ENCODE measurements at places on chromosomes 5 and 9.

DNA sequence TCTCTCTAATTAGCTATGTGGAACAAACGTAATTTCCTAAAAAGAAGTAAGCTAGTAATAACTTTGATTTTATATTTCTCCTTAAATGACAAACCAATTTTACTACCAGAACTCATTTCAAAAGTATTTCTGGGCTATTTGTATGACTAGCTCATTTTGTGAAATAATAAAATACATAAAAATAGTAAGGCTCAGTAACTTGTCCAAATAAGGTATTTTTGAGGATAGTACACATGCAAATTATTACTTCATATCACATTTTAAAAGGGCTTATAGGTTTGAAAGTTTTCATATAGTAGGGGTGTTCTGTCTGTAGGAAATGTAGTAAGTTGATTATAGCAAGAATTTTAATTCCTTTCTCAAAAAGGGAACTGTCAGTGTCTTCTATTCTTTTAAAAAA is 26.5 kb downstream of the C9orf85 start:
- DNase-seq = no peak

- DNase-seq = no peak
Observed at GRCh38 chr9:12955510-12956163, 180.8 kb downstream of the LURAP1L start.

- DNase-seq = no peak
Observed at GRCh38 chr9:69174616-69175463, 763 bp downstream of the TJP2 start.

GRCh38 chr5:35294976-35295375 is 64.7 kb upstream of the PRLR start:
- DNase-seq = no peak

DNA sequence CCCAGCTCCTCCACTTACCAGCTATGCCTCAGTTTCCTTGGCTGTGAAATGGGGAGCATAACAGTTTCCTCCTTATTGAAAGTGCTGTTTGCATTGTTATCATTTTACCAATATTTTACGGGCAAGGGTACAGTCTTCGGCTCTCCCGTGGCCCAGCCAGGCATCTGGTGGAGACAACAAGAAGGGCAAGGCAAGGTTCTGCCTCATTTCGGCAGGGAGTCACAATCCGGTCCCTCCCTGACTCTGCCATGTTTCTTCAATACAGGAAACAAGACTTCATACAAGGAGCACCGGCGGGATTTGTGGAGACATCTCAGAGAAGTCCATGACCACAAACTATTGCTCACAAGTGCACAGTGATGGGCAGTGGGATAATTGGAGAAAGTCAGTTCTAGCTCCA is 174.0 kb downstream of the FGF18 start:
- no peak for DNase-seq

DNA sequence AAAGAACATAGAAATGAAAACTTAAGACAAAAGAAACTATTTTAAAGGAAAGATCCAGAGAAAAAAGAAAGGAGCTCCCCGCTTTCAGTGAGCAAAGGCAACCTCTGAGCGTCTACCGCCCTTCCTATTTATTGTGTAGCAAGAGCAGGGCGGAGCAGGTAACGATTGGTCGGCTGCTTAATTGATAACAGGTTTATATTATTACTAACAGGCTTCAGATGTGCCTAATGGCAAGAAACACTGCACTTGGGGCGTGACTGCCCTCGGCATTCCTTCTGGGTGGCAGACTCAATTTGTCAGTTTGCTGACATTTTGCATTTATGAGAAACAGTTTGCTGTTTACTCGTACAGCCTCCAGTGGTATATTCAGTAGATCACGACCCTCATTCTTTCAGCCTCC is 482.7 kb upstream of the C9orf72 start:
- DNase-seq = no peak

DNA sequence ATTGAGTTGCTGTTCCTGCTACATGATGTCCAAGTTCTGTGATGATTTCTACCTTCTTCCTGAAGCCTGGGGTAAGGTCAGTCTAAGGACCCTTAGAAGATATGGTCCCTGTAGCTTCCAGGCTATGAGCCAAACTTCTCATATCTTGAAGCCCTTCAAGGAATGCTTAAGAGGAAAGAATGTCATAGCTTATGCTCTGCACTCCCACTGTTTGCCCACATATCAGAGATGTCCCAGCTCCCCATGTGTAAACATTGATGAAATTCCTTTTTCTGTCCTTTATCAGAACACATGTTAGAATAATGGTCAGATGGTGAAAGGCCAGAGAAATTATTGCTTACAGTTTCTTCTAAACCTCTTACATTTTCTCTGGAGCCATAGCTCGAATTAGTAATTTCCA is 41.4 kb upstream of the RUSC2 start:
- DNase-seq = no peak

- DNase-seq = no peak
Observed at GRCh38 chr5:3330442-3330841, 265.2 kb upstream of the IRX1 start.

GRCh38 chr9:92035687-92036410 is 79.4 kb downstream of the SPTLC1 start:
- no peak for DNase-seq

DNA sequence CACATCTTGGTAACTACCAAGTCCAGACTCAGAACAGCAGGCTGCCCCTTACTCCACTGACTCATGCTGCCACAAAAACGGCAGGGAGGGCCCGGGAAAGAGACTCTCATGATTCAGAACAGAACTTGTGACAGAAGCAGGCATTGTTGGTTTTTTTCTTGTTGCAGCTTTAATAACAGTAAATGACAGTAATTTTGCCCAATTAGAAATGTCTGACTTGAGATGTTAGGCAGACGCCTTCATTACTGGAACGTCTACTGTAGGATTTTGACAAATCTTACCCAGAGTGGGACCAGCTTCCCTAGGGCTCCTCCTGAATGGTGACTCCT is 77.9 kb downstream of the SEMA5A start:
- no peak for DNase-seq

DNA sequence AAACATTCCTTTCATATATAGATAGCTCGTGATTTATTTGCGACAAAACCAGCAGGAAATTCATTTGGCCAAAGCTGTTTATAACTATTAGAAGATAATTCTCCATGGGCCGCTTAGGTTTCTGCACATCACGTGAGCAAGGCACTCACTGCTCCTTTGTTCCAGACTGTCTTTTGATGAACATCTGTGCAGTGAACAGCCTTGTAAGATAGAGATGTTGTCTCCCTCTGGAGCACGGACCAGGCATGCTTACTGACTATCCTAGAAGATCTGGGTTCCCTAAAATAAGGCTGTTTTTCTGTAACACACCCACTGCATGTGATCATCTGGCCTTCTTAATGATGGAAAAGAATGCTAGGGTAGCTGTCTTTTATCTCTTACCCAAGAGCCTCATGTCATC is 30.9 kb downstream of the YIPF5 start:
- DNase-seq = peak; percentile 39

- DNase-seq = no peak
Observed at GRCh38 chr9:94157050-94157801, 73.0 kb downstream of the PTPDC1 start.

DNA sequence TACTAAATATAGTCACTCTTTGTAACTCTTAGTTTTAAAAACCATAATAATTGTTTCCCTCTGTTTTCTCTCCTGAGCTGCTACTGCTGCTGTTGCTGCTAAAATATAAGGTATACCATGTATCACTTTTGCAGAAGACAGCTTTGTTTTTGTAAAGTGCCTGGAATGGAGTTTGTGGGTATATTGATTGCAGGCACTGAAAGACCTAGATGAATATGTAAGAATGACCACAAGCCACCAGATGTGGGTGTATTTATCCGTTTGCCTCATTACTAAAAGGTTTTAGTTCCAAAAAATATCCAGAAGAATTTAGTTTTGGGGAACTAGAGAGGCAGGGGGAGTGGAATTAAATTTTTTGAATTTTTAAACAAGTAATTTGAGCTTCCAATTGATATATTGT is 151.1 kb upstream of the CDKN2B start:
- no peak for DNase-seq

- DNase-seq = no peak
Observed at GRCh38 chr9:137484551-137485315, 25.6 kb upstream of the NSMF start.

DNA sequence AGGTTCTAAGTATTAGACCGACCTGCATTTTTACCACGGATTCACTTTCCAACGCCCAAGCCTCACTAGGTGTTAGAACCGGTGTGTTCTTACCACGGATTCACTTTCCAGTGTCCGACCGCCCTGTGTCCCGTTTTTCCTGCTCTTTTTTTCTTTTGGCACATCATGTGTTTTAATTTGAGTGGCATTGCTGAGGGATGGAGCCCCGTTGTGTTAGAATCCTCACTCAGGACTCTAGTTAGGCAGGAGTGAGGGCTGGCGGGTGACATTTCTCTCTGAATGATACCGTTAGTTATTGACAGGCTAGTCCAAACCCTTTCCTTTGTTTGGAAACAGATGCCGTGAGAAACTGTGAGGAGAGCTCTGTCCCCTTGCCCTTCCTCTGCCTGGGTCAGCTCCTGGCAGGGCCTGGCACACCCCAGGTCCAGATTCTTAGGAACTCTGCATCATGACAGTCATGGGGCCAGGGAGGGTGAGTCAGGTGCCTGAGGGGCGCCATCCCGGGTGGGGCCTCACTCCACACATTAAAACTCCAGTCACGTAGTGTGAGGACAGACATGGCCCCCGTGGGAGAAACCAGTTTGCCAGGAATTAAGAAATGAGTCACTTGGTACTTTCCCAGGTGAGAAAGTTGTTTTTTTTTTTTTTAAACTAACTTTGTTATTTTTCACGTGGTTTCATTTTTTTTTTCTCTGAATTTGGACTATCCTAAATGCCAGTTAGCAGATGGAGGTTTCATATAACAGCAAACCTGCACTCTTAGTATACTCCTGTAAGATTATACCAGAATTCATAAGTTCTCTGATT is 15.8 kb downstream of the EXOC3 start:
- no peak for DNase-seq

DNA sequence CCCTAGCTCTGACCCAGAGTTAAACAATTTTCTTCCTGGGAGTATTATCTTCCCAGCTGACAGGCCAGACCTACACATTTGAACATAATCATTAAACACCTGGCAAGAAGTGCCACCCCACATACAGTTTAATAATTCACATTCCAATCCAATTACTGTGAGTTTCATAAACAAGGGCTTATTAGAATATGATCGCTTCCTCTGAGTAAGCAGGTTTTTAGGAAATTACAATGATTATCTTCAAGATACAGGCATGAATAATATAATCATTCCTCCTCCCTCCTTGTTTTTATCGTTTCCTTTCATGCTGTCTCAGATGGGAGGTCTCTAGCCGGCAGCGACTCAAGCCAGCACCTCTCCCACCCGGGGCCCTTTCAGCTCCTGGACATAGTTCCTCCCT is 15.8 kb upstream of the KIF4B start:
- DNase-seq = no peak

- peak; percentile 39 for DNase-seq
Observed at GRCh38 chr9:128882677-128883603, 1.0 kb downstream of the LRRC8A start.

GRCh38 chr5:77658662-77659061 is 20.1 kb upstream of the OTP start:
- DNase-seq = no peak

- no peak for DNase-seq
Observed at GRCh38 chr5:85337435-85337834, 952.8 kb upstream of the EDIL3 start.

DNA sequence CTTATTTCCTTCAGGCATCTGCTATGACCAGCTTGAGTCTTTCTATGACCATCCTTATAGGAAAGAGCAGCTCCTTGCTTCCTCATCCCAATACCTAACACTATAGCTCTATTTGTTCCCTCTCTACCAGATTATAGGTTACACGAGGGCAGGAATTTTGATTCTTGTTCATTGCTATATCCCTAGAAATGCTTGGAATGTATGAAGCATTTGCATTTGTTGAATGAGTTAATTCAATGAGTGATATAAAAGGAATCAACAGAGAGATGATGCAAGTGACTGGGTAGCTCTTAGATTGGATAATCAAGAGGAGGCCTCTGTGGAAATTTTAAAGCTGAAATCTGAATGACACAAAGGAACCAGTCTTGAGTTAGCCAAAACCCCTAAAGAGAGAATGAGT is 13.9 kb downstream of the ZCCHC9 start:
- DNase-seq = no peak

GRCh38 chr5:131679911-131680310 is 44.9 kb upstream of the RAPGEF6 start:
- DNase-seq = no peak

GRCh38 chr9:137383081-137383783 is 39.7 kb downstream of the EXD3 start:
- no peak for DNase-seq

- DNase-seq = no peak
Observed at GRCh38 chr5:54658010-54658409, 140.5 kb downstream of the SNX18 start.
